ENCODE measurements at places on chromosomes 12 and 14.

DNA sequence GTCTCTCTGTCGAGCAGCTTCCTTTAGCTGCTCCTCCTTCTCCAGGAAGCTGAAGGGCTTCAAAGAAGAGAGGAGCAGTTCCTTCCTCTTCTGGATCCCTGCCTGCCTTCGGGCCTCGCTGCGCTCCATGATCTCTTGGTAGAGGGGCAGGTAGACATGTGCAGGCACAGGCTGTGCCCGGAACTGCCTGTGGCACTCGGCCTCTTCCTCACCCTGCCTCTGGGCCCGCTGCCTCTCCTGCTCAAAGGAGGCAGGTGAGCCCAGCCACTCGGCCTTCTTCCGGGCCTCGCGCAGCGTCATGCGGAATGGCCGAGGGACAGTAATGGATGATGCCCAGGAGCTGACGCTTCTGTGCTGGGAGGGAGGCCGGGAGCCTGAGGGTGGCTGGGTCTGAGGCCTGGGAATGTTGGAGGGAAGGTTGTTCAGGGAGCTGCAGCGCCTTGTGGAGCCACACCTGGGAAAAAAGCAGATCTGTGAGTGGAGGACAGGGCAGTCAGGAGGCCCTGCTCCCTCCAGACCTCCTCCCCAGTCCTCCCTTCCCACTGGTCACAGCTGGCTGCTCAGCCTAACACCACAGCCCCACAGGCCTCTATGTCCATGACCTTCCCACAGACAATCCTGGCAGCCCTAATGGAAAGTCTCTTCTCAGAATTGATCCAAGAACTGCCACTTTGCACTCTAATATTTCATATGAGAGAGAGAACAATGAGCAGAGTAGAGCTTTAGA lies 5.3 kb downstream of the FAM161B start:
- DNase-seq: no peak

GRCh38 chr14:77100961-77101360 lies 2.9 kb downstream of the CIPC start:
- no peak for DNase-seq

DNA sequence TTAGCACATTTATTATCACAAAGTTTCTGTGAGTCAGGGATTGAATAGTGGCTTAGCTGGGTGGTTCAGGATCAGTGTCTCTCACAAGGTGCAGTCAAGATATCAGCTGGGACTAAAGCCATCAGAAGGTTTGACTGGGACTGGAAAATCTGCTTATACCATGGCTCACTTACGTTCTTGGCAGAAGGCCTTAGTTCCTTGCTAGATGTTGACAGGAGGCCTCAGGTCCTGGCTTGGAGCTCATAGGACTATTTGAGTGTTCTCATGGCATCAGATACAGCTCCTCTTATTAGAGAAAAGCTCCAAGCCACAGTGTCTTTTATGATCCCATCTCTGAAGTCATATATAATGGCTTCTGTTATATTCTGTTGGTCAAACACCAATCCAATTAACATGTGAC lies 127.3 kb downstream of the SLC6A15 start:
- no peak for DNase-seq

- no peak for DNase-seq
These were observed 262.4 kb upstream of the HMGA2 start for GRCh38 chr12:65561798-65562382.

- no peak for DNase-seq
These were observed 30.5 kb downstream of the APPL2 start for GRCh38 chr12:105205322-105206048.

DNA sequence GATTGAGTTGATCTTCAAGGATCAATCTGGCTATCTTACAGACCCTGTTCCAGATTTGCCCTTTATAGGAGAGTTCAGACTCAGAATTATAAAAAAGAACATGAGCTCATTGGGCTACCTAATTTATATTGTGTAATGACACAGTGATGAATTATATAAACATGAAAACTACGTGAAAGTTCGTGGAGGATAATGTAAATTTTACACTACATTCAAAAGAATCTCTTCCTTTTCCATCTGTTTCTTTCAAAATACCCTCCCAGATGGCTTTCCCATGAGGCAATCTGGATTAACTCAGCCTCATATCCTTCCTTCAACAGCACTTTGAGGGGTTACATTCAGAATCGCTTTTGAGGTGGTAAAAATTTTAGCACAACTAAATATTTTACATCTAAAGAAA lies 129.3 kb downstream of the HMGA2 start:
- no peak for DNase-seq

DNA sequence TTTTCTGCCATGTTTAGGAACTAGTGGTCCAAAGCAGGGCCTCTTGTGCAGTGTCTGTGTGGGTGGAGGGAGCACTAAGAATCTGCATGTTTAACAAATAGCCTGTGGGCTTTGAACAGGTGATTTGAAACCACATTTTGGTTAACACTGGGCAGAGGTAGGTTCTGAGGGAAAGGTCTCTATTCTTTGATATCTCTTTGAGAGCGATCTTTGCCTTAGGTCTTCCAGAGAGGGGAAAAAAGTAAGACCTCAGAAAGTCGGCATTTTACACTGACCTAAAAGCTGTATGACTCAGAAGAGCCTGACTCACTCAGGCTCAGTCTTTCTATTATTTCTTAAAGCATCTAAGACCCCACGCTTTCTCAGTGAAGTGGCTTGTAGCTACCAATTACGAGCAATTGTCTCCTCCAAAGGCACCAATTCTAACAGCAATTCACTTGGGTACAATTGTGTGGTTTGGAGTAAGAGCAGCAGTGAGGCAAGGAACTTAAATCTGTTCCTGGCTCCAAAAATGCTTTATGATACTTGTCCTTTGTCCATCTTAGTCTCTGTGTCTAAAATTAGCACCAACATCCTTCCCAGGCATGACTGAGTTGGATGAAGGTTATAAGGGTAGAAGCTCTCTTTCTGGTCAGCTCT lies 8.8 kb downstream of the EIF2B2 start:
- DNase-seq: no peak

DNA sequence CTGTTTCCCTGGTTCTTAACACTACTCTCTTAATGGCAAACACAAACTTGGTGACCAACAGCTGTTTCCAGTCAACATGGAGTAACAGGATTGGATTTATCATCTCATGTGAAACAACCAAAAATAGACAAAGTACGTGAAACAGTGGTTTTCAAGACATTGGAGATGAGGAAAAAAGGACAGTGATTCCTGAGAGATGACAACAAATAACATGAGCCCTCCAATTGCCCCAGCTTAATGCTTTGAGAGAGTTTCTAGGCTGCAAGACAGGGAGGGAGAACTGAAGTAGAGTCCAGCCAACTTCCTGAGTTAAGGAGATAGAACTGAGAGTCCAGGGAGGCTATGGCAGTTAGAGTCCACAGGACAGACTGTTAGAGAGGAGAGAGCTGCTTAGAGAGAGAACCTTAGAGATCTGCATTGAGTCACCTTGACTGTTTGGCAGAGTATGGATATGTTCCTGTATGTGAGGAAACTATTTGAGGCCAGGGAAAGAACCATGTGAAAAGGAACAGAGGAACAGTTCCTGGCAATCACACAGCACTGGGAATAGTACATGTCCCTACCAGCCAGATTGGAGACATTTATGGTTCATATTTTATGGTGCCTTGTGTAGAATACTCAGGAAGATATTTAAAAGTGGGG lies 106.4 kb downstream of the PCNX1 start:
- DNase-seq: no peak

DNA sequence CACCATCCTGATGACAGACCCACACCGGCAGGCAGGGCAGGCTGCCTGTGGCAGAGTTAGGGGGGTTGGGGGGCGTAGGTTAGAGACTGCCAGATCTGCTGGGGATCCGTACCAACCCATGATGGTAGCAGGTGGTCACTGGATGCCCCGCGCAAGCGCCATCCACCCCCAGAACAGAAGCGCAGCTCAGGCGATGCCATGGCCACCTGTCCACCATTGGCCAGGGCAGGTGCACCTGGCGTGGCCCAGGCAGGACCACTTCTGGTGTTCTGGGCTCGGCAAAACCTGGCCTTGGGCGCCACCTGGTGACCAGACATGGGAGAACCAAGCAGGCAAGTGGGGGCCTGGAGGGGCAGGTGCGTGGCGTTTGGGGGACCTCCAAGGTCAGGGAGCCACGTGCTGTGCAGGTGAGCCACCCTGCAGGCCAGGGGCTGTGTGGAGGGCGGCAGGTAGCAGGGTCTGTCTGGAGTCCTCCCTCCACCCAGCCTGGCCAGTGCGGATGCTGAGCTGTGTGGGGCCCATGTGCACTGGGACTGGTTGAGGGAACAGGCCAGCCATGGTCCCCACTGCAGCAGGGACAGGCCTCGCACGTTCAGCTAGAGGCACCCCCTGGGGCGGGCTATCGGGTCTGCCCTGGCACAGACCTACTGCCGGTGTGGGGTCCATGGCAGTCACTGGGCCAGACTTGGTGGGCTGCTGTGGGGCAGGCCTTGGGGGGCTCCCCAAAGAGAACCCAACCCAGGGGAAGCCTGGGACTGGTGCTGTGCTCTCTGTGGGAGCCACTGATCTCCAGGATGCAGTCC lies 15.6 kb downstream of the BAG5 start:
- DNase-seq: peak; percentile 95

GRCh38 chr14:68929623-68930307 lies 49.3 kb downstream of the ACTN1 start:
- no peak for DNase-seq

- DNase-seq: no peak
These were observed 155.4 kb upstream of the NEDD1 start for GRCh38 chr12:96751626-96752025.

DNA sequence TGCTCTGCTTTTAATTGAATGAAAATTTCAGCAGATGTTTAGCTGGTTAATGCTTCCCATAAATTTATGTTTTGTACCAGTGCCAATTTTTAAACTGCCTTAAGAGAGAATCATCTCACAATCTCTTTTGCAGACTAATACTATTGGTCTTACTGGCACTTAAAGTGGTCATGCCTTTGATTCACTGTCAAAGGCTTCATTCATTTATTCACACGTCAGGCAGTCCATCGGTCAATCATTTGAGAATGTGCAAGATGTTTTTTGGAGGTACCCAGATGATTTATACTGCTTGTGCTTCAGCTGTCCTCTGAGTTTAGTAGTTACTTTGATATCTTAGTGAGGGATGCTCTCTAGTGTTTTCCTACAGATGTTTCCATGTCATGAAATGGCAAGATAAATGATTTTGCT lies 83.4 kb downstream of the NAV3 start:
- no peak for DNase-seq

GRCh38 chr12:16756833-16757555 lies 151.0 kb upstream of the LMO3 start:
- no peak for DNase-seq

DNA sequence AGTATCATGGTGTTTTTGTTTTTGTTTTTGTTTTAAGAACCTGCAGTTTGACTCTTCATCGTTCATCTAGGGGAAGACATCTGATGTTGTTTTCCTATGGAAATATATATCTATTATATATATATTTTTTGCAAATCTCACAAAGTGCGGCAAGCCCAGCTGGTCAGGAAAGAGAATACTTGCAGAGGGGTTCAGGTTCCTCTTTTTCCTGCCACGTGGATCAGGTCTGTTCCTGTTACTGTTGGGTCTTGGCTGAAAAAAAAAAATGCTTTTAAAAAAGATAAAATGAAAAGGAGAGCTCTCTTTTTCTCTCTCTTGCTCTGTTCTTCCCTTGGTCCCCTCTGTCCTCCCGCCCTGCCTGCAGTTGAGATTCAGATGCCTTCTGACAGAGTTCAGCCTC lies 179.4 kb upstream of the BCL2L14 start:
- DNase-seq: no peak

- DNase-seq: no peak
These were observed 884.3 kb downstream of the GALC start for GRCh38 chr14:87108726-87109125.

- no peak for DNase-seq
These were observed 1.1 kb downstream of the PPFIBP1 start for GRCh38 chr12:27524839-27525753.

DNA sequence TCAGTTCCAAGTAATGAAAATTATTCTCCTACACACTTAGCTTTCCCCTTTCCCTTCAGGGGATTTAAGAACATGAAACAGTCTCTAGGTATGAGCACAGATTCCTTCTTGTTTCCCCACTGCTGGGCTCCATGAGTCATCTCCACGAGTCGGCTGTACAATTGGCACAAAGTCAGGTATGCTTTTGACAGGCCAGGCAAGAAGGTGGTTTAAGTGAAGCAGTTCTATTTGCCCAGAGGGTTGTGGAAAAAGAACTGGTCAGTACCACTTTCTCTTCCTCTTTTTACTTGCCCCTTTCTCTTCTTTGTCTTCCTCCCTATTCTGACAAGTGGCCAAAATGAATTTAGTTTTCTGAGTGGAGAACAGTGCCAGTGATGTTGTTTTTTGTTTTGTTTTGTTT lies 16.3 kb downstream of the DYNC1H1 start:
- peak; percentile 58 for DNase-seq

DNA sequence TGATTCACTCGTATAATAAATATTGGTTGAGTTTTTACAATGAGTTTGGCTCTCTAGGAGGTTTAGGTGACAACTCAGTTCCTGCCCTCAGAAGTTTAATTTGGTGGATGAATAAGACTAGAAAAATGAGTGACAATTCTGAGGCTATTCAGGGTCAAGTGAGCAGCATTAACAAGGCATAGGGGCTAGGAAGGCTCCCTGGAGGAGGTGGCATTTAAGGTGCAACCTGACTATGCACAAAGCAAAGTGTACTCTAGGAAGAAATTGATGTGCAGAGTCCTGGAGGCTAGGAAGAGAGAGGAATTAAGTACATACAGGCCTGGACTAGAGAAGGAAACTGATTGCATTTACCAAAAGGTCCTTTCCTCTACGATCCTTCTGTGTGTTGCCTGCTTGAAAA lies 440.3 kb downstream of the MED13L start:
- DNase-seq: no peak

DNA sequence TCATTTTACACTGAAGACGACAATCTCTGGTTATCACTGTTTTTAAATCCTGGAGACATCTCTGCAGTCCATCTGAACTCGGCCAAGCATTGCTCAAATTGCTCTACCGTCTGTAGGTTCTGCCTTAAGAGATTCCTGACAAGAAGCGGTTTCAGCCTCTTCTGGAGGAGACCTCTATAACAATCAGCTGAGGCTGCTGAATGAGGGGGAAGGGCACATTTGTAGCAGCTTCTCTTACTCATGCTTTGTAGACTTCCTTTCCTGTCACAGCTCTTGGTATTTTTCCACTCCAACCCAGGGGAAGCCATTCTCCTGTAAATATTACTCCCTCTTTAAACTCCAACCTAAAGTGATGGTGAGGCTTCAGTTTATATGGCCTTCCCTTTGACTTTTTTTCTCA lies 3.0 kb downstream of the ARG2 start:
- no peak for DNase-seq

- no peak for DNase-seq
These were observed 3.9 kb downstream of the SLCO1A2 start for GRCh38 chr12:21330682-21331253.

- peak; percentile 36 for DNase-seq
These were observed 15.7 kb upstream of the FIGNL2 start for GRCh38 chr12:51863933-51864832.

- DNase-seq: no peak
These were observed 158.5 kb upstream of the HMGA2 start for GRCh38 chr12:65665817-65666216.

DNA sequence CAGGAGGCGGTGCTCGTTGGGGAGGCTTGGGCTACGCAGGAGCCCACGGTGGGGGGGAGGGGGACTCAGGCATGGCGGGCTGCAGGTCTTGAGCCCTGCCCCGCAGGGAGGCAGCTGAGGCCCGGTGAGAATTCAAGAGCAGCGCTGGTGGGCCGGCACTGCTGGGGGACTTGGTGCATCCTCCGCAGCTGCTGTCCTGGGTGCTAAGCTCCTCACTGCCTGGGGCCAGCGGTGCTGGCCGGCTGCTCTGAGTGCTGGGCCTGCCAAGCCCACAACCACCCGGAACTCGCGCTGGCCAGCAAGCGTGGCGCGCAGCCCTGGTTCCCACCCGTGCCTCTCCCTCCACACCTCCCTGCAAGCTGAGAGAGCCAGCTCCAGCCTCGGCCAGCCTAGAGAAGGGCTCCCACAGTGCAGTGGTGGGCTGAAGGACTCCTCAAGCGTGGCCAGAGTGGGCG lies 3.2 kb downstream of the METTL25 start:
- no peak for DNase-seq

Measured in GM13976 (cell line).